Putamen (tissue), 1 donor: ENCODE measurements at places on chromosomes 1 and 21.

DNA sequence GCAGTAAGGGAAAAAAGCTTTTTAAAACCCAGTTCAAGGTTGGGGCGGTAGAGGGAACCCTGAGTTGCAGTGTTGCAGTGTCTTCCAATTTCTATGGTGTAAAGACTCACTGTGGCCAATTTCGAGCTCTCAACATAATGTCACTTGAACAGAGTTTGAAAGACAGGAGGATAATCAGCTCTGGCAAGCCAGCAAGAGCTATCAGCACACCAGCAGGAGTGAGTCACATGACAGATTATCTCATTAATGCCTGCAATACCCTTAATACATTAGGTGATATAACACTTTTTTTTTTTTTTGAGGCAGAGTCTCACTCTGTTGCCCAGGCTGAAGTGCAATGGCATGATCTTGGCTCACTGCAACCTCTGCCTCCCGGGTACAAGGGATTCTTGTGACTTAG, 22.8 kb downstream of the SLC9C2 start:
- no peak for DNase-seq

GRCh38 chr1:201590474-201590873, 51.5 kb downstream of the NAV1 start:
- no peak for DNase-seq

- DNase-seq: no peak
Measured at GRCh38 chr21:40686526-40686925, 160.4 kb downstream of the DSCAM start.

DNA sequence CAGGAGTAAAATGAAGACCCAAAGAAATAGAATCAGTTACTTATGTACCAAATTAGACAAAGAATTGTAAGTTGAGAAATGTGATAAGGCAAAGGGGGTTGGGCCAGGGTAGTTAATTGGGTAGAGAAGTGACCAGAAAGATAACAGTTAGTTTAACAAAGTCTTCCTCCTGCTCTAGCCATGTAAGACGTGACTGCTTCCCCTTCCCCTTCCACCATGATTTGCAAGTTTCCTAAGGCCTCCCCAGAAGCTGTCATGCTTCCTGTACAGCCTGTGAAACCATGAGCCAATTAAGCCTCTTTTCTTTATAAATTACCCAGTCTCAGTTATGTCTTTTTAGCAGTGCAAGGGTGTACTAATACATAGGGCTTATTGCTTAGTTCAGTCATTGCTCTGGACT, 142.0 kb upstream of the PDE4B start:
- no peak for DNase-seq

DNA sequence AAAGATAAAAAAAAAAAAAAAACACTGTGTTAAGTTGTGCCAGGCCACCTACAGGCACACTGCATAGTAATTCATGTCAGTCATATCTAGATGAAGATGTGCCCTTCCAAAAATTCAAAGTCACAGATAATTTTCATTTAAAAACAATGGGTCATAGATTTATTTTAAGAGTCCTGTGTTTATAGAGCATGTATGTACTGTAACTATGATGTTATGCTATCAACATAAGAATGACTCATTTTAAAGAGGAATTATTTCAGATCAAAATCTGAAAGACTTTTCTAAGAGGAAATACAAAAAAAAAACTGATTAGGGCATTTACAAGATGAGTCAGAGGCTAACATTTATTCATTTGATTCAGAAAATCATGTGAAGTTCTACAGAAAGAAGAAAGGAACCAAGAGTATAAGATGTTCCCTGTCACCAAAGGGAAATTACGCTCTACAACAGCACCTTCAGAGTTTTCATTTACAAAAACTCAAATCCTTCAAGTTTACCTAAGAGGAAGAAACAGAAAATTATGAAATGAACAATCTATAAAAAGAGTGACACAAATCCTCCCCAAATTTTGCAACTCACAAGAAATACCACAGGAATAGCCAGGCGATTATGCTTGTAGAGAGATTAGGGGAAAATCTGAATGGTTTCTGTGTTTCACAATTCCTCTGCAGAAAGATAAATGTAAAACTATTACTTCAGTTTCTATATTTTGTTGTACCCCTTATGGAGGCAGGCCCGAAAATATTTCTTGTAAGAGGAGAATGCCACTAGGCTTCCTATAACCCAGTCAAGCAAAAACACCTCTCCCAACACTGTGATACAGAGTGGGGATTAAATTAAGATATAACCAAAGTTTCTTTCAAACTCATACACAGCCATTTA, 13.8 kb downstream of the TP53BP2 start:
- DNase-seq: no peak

- DNase-seq: no peak
Measured at GRCh38 chr1:70893381-70893780, 154.2 kb downstream of the PTGER3 start.

DNA sequence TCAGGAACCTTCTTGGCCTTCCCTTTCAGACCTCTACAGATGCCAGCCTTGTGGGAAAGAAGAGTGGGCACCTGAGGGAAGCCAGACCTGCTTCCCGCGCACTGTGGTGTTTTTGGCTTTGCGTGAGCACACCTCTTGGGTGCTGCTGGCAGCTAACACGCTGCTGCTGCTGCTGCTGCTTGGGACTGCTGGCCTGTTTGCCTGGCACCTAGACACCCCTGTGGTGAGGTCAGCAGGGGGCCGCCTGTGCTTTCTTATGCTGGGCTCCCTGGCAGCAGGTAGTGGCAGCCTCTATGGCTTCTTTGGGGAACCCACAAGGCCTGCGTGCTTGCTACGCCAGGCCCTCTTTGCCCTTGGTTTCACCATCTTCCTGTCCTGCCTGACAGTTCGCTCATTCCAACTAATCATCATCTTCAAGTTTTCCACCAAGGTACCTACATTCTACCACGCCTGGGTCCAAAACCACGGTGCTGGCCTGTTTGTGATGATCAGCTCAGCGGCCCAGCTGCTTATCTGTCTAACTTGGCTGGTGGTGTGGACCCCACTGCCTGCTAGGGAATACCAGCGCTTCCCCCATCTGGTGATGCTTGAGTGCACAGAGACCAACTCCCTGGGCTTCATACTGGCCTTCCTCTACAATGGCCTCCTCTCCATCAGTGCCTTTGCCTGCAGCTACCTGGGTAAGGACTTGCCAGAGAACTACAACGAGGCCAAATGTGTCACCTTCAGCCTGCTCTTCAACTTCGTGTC, 995 bp upstream of the ZBTB48 start:
- DNase-seq: no peak

DNA sequence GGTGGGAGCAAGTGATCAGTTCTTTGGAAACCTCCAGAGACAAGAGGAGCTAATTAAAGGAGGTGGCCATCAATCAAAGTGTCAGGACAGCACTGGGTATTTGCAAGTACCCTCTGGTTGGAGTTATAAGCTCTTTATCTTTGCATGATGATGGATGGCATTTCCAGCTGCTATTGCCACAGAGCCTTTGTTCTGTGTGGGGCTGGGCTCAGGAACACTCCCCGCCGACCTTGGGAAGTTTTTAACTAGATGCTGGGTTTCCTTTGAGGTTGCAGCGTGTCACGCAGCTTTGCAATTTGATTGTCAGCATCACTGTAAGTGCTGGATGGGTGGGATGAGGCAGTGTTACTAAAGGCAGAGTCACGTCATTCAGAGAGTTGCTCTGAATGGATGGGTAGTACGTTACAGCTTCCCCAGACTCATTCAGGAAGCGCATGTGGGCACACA, 68.9 kb downstream of the CNIH3 start:
- peak; percentile 22 for DNase-seq

DNA sequence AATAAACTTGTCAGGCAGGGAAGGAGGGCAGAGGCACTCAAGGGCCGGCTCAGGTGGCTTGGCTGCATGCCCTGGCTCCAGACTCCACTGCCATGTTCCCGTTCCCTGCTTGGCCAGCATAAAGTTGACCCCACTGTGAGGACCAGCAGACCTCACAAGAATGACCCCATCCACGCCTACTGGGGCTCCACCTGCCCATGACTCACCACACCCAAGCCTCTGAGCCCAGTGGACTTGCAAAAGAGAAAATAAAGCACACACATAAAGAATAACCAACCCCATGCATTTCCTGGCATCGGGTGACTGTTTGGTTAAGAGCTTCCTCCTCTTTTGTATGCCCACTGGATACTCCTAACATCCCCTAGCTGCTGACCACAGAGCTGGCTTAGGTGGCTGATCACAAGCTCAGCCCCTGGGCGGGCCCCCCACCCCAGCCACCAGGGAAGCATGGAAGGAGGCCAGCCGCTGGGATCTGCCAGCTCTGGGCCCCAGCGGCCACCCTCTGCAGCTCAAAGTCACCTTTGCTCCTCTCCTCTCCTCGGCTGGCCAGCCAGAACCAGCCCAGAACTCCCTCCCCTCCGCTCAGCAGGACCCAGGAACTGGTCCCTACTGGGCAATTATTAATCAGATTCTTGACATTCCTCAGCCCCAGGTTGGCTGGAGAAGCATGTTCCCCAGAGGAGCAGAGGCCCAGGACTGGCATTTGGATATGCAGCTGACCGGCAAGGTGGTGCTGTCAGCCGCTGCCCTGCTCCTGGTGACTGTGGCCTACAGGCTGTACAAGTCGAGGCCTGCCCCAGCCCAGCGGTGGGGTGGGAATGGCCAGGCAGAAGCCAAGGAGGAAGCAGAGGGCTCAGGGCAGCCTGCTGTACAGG, at the start of gene KLHDC7A:
KLHDC7A (plus strand) TSS at position 616 of the 875 bp plus-strand sequence; CDS start at position 668, 52 bp downstream.
- no peak for DNase-seq

GRCh38 chr1:101566883-101567538, 330.2 kb downstream of the S1PR1 start:
- no peak for DNase-seq

DNA sequence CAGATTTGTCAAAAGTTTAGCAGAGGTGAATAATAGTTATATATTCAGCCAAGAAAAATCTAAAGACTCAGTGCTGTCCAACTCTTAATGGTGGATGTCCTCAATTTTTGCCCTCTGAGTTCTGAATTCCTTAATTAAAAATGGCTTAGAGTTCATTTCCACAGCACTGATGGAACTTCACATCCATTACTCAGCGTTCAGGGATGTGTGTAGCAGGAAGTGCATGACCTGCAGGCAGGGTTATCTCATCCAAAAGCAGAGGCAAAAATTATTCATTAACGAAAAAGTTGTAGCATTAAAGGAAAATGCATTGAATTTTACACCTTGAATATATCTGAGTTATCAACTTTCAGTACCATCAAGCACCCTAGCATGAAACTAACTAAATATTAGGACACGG, 96.7 kb downstream of the ZP4 start:
- no peak for DNase-seq

DNA sequence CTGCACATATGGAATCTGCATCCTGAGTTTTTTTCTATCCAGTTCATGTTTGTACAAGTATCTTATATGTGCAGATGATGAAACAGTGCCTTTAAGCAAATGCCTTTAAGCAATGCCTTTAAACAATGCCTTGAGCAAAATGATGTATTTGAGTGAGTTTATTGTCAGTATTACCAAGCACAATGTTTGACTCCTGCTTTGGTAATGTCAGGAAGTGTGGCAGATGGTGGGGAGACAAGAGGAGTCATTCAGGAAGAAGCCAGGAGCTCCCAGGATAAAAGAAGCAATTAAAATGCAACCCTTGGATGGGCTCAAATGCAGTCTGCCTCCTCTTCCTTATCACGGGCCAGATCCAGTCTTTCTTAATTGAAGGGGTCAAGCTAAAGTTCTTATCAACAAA, 108.7 kb upstream of the KCNJ15 start:
- DNase-seq: no peak

- DNase-seq: no peak
Measured at GRCh38 chr1:10450156-10450814, 454 bp downstream of the CORT start.

GRCh38 chr1:114549137-114549536, 32.3 kb downstream of the BCAS2 start:
- DNase-seq: no peak

DNA sequence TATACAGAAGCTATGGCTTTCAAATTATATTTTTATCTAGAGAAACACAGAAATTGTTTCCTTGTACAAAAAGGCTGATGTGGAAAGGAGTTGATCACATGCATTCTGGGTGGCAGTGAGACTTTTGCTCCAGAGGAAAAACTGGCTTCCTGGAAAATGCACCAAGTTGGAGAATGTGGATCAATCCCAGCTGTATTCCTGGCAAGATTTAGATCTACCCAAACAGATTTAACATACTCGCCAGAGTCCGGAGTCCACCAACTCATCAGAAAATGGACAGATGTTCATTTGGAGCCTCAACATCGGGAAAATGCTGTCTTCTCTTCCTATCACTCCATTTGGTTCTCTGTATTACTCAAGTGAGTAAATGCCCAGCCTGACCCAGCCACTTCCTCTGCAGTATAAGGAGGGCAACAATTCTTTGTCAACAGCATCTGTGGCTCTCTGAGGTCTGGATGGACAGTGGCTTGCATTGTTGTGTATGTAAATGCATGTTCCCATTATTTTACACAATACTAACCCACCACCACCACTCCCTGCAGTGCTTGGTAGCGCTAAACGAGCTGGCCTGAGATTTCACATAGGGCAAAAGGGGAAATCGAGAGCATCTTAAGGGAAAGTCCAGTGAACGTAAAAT, 226.2 kb upstream of the IRF2BP2 start:
- DNase-seq: peak; percentile 86
